T-cell (primary cell): ENCODE measurements at places on chromosomes 12 and 14.

DNA sequence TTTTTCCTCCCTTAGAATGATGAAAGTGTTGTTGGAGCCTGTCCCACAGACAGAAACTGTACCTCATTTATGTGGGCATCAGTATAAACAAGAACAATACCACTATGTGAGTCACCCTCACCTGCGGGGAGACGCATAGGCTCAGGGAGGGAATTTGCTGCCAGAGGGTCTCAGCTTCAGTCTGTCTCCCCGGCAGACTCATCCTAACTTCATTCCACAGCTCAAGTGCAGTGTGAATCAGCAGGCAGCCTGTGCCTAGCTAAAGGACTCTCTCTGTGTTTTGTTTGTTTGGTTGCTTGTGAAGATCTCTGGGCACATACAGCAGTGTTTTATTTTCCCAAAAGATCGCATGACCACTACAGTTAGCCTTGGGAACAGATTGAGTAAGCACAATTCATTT lies 98.9 kb downstream of the PRKCH start:
- no peak for DNase-seq

GRCh38 chr14:50772412-50772811 lies 58.5 kb downstream of the NIN start:
- no peak for DNase-seq

DNA sequence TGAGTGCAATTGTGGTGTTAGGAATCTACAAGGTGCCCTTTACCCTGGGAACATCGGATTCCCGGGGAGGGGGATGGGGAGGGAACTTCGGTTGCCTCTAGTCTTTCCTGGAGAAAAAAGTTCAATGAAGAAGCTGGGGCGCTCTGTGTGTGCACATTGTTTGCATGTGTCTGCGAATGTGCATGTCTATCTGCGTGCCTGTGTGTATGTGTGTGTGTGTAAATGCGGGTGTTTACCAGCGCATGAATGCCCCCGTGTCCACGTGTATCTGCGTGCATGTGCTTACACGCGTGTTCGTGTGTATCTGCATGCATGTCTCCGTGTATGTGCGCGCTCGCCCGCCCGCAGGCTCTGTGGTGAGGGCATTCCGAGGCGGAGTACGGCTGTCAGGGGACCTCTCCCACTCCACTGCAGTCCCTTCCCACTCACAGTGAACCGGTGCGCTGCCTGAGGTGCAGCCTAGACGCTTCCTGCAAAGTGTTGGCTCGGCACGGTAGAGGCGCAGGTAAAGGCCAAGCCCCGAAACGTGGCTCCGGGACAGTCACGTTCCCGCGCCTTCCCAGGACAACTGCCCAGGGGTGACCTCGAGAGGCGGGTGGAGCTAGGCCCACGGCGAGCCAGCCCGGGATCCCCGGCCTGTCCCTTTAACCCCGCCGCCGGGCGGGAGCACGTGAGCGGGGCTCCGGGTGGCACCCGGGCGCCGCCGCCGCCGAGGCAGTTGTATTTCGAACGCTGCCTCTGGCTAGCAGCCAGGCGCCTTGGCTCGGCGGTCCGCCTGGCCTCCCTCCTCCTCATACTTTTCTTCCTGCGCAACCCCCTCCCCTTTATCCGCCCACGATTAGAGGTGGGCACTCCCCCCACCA lies 539 bp upstream of the HMGA2 start:
- no peak for DNase-seq

DNA sequence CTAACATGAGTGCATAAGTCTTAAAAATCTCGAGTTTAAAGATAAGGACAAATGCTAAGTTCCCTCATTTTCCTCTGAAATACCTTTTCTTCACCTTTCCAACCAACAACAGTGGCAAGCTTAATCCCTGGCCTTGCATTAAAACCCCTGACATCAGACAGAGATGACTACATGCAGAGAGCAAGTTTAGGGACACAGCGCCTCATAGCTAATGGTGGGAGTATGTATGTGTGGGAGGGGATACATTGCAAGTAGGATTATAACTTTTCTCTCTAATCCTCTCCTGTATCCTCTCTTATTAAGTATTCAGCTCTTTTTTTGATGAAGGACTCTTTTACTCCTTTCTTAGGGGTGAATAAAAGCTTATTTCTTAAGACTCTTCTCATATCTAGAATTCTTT lies 547.1 kb downstream of the CCER1 start:
- DNase-seq, result no peak

GRCh38 chr12:7190268-7191055 lies 976 bp downstream of the PEX5 start:
- peak; percentile 20 for DNase-seq

DNA sequence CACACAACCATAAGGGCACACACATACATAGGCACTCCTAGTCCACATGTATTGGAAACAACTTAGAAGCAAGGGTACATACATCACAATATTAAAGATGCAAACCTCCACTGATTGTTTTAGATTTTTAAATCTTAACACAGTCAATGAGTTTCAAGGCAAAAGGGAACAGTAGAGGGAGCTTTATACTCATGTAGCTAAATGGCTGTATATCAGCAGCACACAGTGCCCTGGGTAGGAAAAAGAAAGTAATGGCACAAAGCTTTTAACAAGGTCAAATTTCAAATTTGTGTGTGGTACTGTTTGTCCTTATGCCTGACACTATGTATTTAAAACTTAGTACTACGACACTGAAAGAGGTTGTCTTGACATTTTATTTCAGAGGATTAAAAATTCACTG lies 262.0 kb downstream of the MED13L start:
- no peak for DNase-seq

GRCh38 chr12:67302162-67302561 lies 33.0 kb downstream of the CAND1 start:
- no peak for DNase-seq

DNA sequence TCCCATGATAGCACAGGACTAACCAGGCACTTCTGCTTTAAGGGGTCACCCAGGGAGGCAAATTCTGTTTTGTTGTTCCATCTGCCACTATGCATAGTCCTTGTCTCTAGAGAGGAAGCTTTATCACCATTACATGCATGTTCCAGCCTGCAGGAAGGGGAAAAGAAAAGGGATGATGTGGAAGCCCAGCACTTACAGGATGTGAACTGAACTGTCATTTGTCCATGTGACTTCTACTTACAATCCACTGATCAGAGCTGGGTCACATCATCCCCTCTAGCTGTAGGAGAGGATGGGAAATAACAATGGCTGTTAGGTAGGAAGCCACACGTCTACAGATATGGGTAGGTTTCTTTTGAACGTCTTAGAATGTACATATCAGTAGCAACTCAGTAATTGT lies 203.1 kb downstream of the PTPRO start:
- no peak for DNase-seq

DNA sequence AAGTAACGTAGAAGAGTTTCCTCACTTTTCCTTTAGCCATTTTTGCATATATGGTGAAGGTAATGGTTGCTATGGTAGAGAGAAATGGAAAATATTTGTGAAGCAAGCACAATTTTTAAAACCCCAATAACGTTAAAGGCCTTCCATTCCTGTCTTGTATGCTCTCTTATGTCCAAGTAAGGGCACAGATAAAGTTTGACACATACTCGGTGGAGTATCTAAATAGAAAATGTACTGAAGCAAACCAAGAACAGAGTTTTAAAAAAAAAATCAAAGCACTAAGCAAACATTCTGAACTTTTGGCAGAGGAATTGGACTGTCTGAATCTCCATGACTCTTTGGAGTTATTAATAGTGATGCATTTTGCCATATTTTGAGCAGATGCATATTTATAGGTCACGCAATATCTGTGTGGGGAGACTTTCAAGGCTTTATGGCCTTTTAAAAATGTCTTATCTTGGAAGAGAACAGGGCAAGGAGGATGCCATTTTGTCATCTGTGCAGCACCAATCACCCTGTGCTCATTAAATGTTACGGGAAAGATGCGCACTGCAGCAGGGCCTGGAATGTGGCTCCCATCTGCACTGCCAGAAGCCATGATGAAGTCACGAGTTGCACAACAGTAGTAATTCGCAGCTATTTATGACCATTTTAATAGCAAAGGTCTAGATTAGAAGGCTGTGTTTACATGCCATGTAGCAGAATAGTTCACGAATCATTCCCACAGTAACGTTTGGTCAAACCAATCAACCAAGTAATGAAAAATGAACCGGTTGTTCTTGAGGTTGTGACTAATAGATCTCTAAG lies 23.3 kb upstream of the AMIGO2 start:
- DNase-seq, result no peak

DNA sequence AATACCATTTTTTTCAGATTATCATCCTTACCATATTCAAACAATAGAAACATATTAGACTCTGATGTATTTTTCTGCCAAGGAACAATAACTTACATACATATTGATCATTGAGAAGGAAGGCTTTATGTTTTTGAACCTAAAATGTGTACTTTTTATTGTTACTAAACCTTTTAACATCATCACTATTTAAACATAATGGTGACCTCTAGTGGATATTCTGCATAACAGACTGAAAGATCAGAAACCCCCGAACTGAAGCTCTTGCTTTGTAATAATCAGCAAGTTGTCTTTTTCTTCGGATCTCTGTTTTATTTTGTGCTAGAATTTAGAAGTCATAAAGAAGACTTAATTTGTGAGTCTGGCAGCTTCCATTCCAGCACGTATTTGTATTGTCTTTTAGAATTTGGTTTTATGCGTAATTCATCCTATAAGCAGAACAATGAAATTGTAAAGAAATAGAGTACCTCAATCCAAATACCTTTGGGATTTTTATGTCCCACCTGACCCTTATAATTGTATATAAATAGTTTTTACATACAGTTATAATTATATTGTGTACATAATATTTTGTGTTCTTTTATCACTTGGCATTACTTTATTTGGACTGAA lies 125.9 kb upstream of the ATF1 start:
- DNase-seq, result no peak
